Activated CD4-positive, alpha-beta T cell treated with anti-CD3 and anti-CD28 coated beads, Interleukin-2, amount 50 U/mL, for 1 hour (primary cell): ENCODE measurements at places on chromosomes 7 and 10.

GRCh38 chr7:94452239-94452638 is 57.4 kb upstream of the CASD1 start:
- no peak for DNase-seq

DNA sequence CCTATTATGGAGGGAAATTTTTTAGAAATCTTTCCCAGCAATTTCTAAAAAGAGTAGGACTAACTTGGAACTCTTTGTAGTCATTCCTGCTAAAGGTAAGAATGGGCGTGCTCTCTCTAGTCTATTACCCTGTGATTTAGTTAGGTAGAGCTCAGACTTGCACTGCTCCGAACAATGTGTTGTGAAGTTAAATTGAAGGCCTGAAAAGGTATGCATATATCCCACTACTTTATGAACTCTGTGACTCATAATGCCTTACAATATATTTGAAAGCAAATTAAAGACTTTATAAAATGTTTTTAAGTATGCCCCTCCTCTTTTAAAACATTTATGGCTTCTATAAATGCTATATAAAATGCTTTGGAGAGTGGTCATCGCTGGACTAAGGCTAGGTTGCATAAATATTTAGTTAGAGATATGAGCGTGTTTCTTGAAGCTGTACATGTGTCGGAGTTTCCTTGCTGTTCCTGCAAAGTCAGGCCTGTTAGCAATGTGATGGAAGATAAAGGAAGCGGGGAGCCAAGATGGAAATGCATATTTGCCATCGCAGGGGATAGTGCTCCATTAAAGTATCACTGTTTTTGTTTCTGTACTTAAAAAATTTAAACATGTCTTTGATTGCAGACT is 761.4 kb downstream of the LRMDA start:
- no peak for DNase-seq

DNA sequence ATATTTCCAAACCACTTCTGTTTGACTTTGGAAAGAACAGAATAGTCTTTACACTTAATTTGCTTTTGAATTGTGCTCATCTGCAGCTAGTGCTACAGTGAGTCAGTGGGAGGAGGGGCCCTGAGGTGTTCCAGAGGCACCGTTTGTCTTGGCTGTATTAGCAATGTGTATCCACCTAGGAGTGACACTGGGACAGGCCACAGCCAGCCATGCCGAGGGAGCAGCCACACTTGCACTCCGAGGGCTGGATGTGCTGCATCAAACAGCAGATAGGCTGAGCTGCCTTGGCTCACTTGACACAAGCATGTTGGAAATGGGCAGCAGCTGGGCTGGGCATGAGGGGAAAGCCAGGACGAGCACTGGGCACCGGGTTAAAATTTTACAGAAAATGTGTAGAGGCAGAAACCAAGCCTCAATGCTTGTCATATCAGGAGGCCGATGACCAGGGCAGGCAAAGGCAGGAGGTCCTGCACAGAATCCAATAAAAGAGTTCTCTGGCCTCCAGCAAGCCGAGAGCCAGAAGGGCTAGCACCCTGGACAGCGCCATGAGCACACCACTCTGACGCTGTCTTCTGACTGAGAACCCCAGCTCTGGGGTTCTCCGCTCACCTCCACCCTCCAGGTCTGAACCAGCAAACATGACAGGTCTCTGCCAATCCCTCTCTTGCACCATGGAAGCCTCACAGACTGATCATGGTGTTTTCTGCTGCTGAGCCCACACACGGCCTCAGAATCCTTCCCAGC is 163.3 kb downstream of the GRID1 start:
- no peak for DNase-seq

GRCh38 chr7:89049043-89049442 is 253.5 kb upstream of the TEX47 start:
- DNase-seq: no peak

DNA sequence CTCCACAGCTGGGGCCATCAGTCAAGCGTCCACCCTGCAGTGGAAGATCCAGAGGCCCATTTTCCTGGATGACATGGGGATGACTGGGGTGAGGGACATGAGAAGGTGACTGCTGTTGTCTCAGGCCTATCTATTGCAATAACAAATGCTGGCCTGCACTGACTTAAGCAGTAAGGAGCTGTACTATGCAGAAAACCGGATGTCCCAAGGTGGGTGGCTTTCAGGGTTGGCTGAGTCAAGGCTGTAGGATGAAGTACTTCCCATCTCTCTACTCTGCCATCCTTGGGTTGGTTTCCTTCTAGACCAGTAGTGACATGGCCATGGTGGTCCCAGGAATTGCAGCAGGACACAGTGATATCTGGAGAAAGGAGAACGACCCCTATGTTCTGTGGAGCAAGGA is 48.1 kb downstream of the NEURL1 start:
- DNase-seq: no peak

DNA sequence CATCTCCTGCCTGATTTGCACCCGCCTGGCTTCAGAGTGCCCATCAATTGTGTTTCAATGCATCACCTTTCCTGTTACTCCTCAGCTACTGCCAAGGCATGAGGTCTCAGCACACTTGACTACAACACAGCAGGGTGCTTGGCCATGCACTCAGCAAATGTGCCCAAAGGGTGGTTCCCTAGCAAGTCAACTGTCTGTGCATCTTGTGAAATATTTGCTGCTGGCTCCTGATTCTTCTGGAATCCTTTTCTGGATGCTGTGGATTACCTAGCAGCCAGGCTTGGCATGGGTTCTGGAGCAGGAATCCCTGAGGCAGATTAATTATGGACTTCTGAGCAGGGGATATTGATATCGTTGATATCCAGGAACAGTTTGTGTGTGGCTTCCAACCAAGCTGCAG is 662.6 kb upstream of the MGMT start:
- no peak for DNase-seq

- peak; percentile 65 for DNase-seq
Measured at GRCh38 chr7:132580717-132581285, 4.5 kb upstream of the PLXNA4 start.

GRCh38 chr10:49152663-49153062 is 18.8 kb upstream of the FAM170B start:
- DNase-seq: no peak

GRCh38 chr7:29888006-29888405 is 81.7 kb downstream of the WIPF3 start:
- no peak for DNase-seq

GRCh38 chr10:106284802-106285587 is 879.5 kb downstream of the SORCS1 start:
- no peak for DNase-seq

DNA sequence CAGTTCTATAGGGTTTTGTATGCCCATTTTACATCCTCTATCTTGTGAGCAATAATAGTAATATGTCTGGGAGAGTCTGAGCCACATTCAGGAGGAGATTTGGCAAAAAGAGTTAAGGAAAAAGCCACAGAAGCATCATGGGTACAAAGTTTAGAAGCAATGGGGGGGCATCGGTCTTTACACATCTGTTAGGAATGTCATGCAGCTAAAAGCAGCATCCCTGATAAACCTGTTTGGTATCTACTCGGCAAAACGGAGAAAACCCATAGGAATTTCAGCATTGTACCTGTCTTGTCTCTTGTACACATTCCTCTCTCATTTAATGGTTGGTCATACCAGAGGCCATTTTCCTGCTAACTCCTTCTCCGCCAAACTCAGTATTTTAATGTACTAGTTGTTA is 12.5 kb upstream of the HERPUD2 start:
- no peak for DNase-seq

DNA sequence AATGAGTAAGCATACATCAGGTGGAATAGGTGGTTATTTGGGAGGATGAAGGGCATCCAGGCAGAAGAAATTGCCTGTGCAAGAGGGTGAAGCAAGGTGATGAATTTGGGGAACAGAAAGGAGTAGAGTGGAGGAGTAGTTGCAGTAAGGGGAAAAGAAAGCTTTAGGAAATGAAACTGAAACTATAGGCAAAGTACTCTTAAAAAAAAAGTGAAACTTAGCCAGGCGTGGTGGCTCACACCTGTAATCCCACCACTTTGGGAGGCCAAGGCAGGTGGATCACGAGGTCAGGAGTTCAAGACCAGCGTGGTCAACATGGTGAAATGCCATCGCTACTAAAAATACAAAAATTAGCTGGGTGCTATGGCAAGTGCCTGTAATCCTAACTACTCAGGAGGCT is 17.6 kb downstream of the NUP205 start:
- DNase-seq: no peak

DNA sequence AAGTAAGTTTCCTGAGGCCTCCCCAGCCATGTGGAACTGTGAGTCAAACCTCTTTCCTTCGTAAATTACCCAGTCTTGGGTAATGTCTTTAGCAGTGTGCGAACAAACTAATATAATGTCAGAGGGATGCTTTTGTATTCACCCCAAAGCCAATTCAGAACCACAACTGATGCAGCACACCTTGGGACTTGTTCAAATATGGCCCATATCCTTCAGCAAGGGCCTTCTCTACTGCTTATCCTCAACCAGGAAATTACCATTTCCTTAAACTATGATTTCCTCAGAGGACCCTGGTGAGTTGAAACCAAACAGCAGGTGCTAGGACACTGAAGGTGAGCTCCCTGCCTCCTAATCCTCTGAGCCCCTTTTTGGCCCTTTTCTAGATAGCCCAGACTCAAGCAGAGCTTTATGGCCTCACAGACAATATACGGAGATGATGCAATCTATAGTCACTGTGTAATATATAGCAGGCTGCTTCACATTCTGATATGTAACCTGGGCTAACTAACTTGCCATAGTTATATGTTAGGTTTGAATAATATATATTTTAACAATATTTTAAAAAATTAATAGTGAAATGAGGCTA is 15.2 kb downstream of the SRI start:
- DNase-seq: no peak

GRCh38 chr7:138021889-138022288 is 20.0 kb upstream of the CREB3L2 start:
- DNase-seq: no peak

- no peak for DNase-seq
Measured at GRCh38 chr10:33277135-33277536, 57.3 kb downstream of the NRP1 start.
